ENCODE measurements at places on chromosomes 6 and 20.

- no peak for DNase-seq
Observed at GRCh38 chr6:20441236-20441635, 39.6 kb downstream of the E2F3 start.

DNA sequence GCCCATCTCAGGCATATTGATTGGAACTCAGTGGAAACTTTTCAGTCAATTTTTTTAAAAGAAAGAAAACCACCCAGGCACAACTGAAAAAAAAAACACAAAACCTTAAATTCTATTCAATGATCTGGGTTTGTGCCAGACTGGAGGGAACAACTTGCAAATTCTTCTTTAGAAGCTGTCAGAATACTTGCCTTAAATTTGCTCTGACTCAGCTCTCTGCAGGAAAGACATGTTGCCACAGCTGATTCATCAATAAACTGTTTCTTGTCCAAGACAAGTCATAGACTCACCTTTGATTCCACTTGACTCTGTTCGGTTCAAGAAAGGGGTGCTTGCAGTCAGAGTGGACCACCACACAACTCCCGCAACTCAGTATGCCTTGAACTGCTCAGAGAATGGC lies 117.8 kb upstream of the F13A1 start:
- no peak for DNase-seq

DNA sequence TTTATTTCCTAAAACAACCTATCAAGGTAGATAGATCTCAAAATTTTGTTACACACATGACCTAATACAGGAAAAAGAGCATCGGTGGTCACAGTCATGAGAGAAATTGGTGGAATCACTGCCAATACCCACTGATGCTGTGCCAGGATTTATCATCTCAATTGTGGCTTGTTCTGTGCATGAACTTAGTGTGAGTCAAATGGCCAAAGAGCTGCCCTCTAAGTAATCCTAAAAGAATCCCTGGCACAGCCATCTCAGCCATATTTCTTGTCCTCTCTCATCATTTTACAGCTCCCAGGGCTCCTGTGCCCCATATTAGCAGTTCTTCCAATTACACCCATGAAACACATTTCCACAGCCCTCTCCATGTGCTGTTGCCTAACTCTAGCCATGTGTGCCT lies 6.1 kb downstream of the GSTA5 start:
- no peak for DNase-seq

GRCh38 chr6:134602123-134602522 lies 284.2 kb upstream of the SGK1 start:
- no peak for DNase-seq

GRCh38 chr20:2671977-2672376 lies 8.0 kb upstream of the IDH3B start:
- DNase-seq = no peak
